ENCODE measurements at places on chromosomes 7 and 10.

DNA sequence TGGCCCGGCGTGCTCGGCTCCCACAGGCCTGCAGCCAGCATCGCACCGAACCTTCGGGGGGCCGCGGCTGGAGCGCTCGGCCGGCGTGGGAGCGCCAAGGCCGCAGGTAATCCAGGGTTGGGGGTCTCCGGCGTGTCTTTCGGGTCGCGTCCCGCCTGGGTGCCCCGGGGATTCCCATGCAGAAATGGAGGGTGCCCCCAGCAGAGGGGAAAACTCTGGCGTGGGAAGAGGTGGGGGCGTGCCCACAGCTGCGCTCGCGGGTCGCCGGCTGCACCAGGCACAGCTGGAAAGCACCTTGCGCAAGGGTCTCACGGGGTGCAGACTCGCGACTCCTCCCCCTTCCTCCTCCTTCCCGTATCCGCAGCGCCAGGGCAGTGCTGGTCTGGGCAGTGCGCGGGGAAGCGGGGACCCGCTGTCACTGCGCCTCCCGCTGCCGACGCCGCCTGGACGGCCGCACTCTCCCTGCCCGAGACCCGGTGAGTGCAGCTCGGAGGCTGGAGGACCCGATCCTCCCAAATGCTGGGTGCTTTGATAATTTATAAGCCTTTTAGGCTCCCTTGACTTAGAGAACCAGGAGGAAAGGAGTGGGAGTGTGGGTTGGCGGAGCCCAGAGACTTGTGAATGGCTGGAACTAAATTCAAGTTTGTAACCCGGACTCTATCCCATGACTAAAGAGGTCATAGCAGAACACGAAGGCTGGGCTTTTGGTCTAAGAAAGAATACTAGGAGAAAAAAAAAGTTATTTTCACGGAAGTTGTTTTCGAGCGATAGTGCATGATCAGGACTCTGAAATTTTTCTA is 489 bp downstream of the MAP3K8 start:
- peaks cover 5% of the 10 kb centered on the region for H3K27me3 ChIP-seq
- no peaks in the 10 kb centered on the region for H3K36me3 ChIP-seq
- DNase-seq, result no peak
- peak overlapping the region; percentile 53 for H3K4me3 ChIP-seq
- no peak overlapping the region for H3K27ac ChIP-seq
- H3K4me1 ChIP-seq, result peaks cover 5% of the 10 kb centered on the region

GRCh38 chr10:29428486-29428885 is 139.6 kb downstream of the LYZL1 start:
- H3K27ac ChIP-seq, result no peak overlapping the region
- H3K4me1 ChIP-seq, result no peaks in the 10 kb centered on the region
- H3K4me3 ChIP-seq, result no peak overlapping the region
- no peak for DNase-seq
- H3K27me3 ChIP-seq, result no peaks in the 10 kb centered on the region
- H3K36me3 ChIP-seq, result no peaks in the 10 kb centered on the region

DNA sequence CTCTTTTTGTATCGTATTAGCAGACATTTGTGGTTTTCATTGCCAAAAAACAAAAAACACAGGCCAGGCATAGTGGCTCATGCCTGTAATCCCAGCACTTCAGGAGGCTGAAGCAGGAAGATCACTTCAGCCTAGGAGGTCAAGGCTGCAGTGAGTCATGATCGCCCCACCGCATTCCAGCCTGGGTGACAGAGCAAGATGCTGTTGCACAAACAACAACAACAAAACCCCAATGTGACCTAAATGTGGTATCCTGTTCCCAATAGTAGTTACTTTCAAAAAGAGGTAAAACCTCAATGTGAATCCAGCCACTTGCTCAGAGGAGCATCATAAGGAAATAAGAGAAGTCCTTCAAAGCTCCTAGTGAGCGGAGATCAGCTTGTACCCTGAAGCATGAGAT is 45.8 kb upstream of the SKAP2 start:
- H3K4me1 ChIP-seq, result no peaks in the 10 kb centered on the region
- no peak overlapping the region for H3K27ac ChIP-seq
- H3K27me3 ChIP-seq, result no peaks in the 10 kb centered on the region
- no peak overlapping the region for H3K4me3 ChIP-seq

DNA sequence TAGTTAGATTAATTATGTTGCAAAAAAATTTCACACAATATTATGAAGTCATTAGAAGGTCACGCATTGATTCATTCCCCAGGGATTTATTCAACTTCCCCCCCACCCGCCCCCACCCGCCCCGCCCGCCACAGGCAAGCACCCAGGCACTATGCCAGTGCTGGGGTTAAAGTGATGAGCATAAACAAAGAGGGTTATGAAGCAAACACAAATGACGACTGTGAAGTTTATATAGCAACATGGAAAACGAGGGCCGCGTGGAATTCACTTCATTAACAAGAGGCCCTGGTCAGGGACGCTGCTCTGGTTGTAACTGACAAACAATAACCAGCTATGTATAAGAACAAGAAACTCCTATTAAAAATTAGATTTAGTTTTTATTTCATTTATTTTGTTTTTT is 656.5 kb upstream of the COBL start:
- DNase-seq, result no peak
- no peaks in the 10 kb centered on the region for H3K36me3 ChIP-seq
- no peaks in the 10 kb centered on the region for H3K27me3 ChIP-seq
- H3K4me3 ChIP-seq, result no peak overlapping the region
- H3K27ac ChIP-seq, result no peak overlapping the region

DNA sequence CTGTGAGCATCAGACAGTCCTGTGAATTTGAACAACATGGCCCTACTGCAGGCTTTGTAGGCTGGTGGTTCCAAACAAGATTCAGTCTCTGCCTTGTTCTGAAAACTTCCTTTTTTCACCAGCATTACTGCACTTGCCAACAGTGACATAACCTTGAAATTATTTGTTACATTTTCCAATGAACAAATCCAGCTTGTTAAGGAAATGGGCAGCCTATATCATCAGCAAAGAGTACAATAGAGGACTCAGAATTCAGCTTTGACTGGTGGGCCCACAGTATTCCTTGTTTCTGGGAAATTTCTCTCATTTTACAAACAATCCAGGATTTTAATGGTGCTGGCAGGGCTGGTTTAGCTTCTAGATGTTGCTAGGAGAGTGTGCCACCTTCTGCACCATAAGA is 703.7 kb upstream of the FZD8 start:
- no peaks in the 10 kb centered on the region for H3K27me3 ChIP-seq
- no peak overlapping the region for H3K4me3 ChIP-seq
- H3K4me1 ChIP-seq, result no peaks in the 10 kb centered on the region
- no peaks in the 10 kb centered on the region for H3K36me3 ChIP-seq

DNA sequence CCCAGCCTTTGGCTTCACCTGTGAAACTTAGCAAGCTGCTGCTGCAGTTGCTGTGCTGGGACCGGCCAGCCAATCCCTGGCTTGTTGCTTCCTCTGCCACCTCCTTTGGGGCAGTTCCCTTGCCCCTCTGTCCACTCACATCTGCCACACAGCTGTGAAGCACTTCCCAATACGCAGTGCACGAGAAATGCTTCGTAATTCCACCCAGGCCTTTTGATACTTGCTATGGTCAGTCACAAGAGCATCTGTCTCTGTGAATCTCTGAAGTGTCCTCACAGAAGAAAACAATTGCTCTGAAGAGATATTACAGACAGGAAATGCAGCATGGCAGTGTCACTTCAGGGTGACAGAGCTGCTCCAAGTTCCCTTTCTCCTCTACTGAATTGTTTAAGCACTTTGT is 208.5 kb downstream of the PTEN start:
- H3K4me3 ChIP-seq, result no peak overlapping the region
- no peaks in the 10 kb centered on the region for H3K36me3 ChIP-seq
- H3K27me3 ChIP-seq, result no peaks in the 10 kb centered on the region
- DNase-seq, result no peak
- no peak overlapping the region for H3K27ac ChIP-seq

- H3K36me3 ChIP-seq, result no peaks in the 10 kb centered on the region
- H3K27me3 ChIP-seq, result no peaks in the 10 kb centered on the region
- no peak overlapping the region for H3K4me3 ChIP-seq
Observed at GRCh38 chr7:156466955-156467625, 173.5 kb upstream of the RNF32 start.

GRCh38 chr7:22668971-22669401 is 58.0 kb upstream of the IL6 start:
- H3K36me3 ChIP-seq, result no peaks in the 10 kb centered on the region
- H3K4me1 ChIP-seq, result peaks cover 4% of the 10 kb centered on the region
- no peaks in the 10 kb centered on the region for H3K27me3 ChIP-seq
- DNase-seq, result no peak
- H3K4me3 ChIP-seq, result no peak overlapping the region

DNA sequence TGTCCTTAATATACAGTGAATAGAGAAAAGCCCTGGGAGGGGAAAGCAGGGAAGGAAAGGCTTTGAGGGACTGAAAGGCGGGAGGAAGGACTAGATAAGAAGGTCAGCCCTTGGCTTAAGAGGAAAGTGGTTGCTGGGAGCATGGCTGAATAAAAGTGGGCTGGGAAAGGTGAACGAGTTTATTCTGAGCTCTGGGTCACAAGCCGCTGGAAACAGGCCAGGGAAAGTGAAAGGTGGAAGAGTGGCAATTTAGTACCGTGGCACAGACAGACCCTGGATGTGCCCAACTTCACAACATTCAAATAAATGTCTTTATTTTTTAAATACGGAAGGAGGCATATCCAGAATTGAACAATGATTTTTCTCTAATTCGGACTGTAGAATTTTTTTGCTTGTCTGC is 39.7 kb downstream of the TAC1 start:
- no peaks in the 10 kb centered on the region for H3K36me3 ChIP-seq
- no peak for DNase-seq
- H3K4me1 ChIP-seq, result no peaks in the 10 kb centered on the region
- no peak overlapping the region for H3K4me3 ChIP-seq
- H3K27ac ChIP-seq, result no peak overlapping the region

GRCh38 chr7:131897790-131898165 is 341.4 kb upstream of the PODXL start:
- no peak overlapping the region for H3K27ac ChIP-seq
- H3K4me3 ChIP-seq, result no peak overlapping the region
- no peaks in the 10 kb centered on the region for H3K27me3 ChIP-seq
- peaks cover 5% of the 10 kb centered on the region for H3K4me1 ChIP-seq

- DNase-seq, result no peak
- H3K27me3 ChIP-seq, result no peaks in the 10 kb centered on the region
Observed at GRCh38 chr7:11951909-11952308, 119.9 kb upstream of the THSD7A start.

GRCh38 chr7:19026888-19027287 is 90.5 kb downstream of the TWIST1 start:
- no peak overlapping the region for H3K4me3 ChIP-seq
- no peaks in the 10 kb centered on the region for H3K27me3 ChIP-seq
- DNase-seq, result no peak
- H3K4me1 ChIP-seq, result no peaks in the 10 kb centered on the region
- no peaks in the 10 kb centered on the region for H3K36me3 ChIP-seq

GRCh38 chr10:119501690-119502089 is 40.8 kb downstream of the RGS10 start:
- no peaks in the 10 kb centered on the region for H3K27me3 ChIP-seq
- H3K36me3 ChIP-seq, result no peaks in the 10 kb centered on the region
- H3K4me3 ChIP-seq, result no peak overlapping the region
- DNase-seq, result no peak
- H3K4me1 ChIP-seq, result 0 out of 2 replicates have a peak, but pooled peaks cover 1% of the 10 kb centered on the region

GRCh38 chr7:155471718-155472117 is 13.8 kb downstream of the EN2 start:
- H3K36me3 ChIP-seq, result no peaks in the 10 kb centered on the region
- H3K27ac ChIP-seq, result no peak overlapping the region
- peaks cover 91% of the 10 kb centered on the region for H3K27me3 ChIP-seq
- H3K4me3 ChIP-seq, result no peak overlapping the region
- H3K4me1 ChIP-seq, result peaks cover 4% of the 10 kb centered on the region

GRCh38 chr10:73862011-73862410 is 12.3 kb downstream of the CAMK2G start:
- no peak overlapping the region for H3K4me3 ChIP-seq
- peaks cover 9% of the 10 kb centered on the region for H3K36me3 ChIP-seq
- no peaks in the 10 kb centered on the region for H3K27me3 ChIP-seq
- H3K27ac ChIP-seq, result no peak overlapping the region

- H3K4me1 ChIP-seq, result no peaks in the 10 kb centered on the region
- H3K27ac ChIP-seq, result no peak overlapping the region
- H3K27me3 ChIP-seq, result no peaks in the 10 kb centered on the region
- H3K36me3 ChIP-seq, result no peaks in the 10 kb centered on the region
- DNase-seq, result no peak
Observed at GRCh38 chr7:47710201-47710935, 128.5 kb upstream of the TNS3 start.

DNA sequence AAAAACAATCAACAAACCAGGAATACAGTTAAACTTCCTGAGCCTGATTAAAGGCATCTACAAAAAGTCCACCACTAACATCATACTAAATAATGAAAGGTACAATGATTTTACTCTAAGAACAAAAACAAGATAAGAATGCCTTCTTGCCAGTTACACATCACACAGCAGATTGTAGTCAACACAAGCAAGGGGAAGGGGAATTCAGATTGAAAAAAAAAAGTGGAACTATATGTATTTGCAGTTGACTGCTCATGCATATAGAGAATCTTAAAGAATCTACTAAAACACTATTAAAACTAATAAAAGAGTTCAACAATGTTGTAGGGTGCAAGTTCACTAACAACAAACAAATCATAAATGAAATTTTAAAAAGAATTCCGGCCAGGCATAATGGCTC is 28.5 kb downstream of the ZNF33B start:
- no peaks in the 10 kb centered on the region for H3K4me1 ChIP-seq
- H3K36me3 ChIP-seq, result no peaks in the 10 kb centered on the region
- no peak for DNase-seq
- H3K4me3 ChIP-seq, result no peak overlapping the region

GRCh38 chr7:67990003-67990402 is 993.4 kb downstream of the TYW1 start:
- no peak for DNase-seq
- no peaks in the 10 kb centered on the region for H3K36me3 ChIP-seq
- H3K27ac ChIP-seq, result no peak overlapping the region
- H3K4me1 ChIP-seq, result no peaks in the 10 kb centered on the region

DNA sequence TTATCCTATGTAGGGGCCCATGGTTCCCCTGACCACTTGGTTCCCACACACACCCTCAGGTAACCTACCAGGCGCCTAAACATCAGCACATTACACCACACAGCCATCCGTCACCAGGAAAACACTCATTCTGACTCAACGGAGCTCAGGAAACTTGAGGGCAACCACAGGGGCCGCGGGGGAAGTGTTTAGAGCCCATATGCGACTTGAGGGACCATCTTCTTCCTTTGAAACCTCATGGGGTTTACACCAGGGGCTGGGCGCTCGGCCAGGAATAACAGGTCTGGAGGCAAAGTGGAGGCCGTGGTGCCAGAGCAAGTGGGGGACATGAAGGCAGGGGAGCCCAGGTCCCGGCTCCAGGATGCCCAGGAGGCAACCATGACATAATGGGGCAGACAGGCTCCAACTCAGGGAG is 1.5 kb downstream of the STX1A start:
- no peaks in the 10 kb centered on the region for H3K4me1 ChIP-seq
- H3K27me3 ChIP-seq, result no peaks in the 10 kb centered on the region
- no peak for DNase-seq
- no peak overlapping the region for H3K4me3 ChIP-seq

GRCh38 chr10:76984559-76985443 is 652.8 kb downstream of the KCNMA1 start:
- DNase-seq, result peak; percentile 41
- no peak overlapping the region for H3K27ac ChIP-seq
- no peaks in the 10 kb centered on the region for H3K27me3 ChIP-seq
- no peaks in the 10 kb centered on the region for H3K4me1 ChIP-seq
- H3K36me3 ChIP-seq, result no peaks in the 10 kb centered on the region

Measured in iPS DF 6.9 (cell line).